ENCODE measurements at places on chromosomes 3 and 15.

DNA sequence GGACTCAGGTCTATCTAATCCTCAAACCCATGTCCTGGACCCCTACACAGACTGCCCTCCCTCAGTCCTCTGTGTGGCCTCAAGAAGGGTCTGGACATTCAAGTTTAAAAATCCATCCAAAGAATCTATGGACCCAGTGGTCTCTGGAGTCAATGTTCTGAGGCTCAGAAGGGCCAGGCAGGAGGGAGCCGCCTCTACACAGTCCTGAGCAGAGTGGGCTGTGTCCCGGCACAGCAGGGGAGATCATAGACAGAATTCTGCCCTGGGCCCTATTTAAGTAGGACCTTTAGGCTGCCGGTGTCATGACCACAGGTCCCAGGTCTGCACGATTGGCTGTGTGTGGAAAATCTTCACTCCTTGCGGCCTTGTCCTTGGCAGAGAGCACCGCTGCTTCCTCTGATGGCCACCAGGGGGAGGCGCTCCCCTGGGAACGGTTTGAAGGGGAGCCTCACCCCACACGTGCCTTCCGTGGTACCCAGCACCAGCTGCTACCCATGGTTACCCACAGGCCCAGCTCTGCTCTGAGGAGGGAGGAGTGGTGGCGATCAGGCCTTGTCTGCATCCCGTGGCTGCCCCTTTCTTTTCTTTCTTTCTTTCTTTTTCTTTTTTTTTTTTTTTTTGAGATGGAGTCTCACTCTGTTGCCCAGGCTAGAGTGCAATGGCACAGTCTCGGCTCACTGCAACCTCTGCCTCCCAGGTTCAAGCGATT lies 37.9 kb downstream of the CHRD start:
- DNase-seq = peak; percentile 22

DNA sequence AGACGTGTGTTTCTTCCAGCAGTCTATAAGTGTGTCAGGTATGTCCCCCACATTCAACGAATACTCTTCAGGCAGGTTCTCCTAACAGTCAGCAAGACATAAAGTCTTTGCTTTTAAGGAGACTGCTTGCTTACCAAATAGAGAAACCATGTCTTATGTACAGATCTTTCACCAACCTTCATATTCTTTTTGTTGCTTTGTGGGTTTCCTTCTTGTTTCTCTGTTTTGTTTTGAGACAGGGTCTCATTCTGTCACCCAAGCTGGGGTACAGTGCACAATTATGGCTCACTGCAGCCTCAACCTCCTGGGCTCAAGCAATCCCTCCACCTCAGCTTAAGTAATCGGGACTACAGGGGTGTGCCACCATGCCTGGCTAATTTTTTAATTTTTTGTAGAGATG lies 14.3 kb downstream of the DYNC1LI1 start:
- no peak for DNase-seq

- no peak for DNase-seq
Observed at GRCh38 chr15:39593071-39593655, 12.3 kb downstream of the THBS1 start.

DNA sequence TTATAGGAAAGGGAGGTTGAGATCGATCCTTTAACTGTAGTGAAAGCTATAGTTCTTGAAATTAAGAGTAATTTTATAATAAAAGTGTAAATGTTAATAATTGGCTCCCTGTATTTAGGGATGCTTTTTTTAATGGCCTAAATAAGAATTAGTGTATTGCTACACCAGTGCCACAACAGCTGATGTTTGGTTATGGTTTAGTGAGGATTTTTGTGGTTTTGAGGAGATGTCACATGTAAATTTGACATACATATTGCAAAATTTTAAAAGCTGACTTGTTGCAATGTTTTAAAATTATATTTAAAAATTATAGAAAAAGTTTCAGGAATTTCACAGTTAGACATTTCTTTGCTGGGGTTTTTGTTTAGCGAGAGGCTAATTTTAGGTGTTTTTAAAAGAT lies 3.9 kb downstream of the TSC22D2 start:
- DNase-seq = no peak

DNA sequence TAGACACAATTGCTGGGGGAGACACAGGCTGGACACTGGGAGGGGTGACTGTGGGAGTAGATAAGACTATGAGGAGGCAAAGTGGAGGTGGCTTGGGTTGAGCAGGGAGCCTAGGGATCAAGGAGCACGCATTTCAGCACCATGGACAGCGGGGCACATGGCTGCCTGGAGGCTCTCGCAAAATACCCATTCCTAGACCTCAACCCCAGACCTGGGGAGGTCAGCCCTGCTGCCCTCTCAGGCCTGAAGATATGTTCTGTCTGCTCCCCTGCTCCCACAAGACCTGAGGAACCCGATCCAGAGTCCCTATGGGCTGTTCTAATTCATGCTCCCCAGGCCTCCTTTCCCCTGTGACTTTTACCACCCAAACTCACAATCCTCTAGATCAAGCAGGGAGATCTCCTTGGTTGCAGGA lies 16.0 kb upstream of the CPEB1 start:
- peak; percentile 17 for DNase-seq

DNA sequence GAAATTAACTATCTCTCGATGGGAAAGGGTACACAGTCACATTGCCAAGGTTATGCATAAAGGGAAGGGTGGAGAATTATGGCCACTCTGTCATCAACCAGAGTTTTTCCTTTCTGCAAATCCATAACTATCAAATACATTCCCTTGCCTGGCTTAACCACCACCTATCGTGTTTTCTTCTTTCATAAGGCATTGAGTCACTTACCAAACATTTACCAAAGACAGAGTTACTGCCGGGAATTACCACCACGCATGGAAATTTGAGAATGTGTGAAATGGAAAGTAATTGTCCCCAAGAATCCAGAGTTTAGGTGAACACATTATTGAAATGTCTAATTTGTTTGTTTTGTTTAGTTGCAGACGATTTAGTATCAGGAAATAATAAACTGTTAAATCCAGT lies 134.3 kb upstream of the LRRN1 start:
- DNase-seq = no peak

- DNase-seq = no peak
Observed at GRCh38 chr3:59418836-59419235, 369.0 kb upstream of the CFAP20DC start.

DNA sequence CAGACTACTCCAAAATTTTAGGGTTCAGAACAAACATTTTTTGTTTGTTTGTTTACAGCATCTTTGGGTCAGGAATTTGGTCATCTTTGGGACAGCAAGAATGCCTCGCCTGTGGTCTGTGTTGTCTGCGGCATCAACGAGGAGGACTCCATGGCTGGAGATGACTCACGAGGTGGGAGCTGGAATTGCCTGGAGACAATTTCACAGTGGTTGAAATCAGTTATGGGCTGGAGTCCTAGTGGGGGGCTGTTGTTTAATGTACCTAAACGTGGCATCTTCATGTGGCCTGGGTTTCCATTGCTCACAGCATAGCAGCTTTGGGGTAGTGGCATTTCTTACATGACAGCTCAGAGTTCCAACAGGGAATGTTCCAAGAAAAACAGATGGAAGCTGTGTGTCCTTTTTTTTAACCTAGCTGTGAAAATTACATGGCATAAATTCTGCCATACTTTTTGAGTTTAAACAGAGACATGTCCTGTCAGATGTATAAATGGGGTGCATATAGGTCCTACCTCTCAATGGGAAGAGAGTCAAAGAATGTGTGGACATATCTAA lies 507.3 kb upstream of the CBLB start:
- no peak for DNase-seq

DNA sequence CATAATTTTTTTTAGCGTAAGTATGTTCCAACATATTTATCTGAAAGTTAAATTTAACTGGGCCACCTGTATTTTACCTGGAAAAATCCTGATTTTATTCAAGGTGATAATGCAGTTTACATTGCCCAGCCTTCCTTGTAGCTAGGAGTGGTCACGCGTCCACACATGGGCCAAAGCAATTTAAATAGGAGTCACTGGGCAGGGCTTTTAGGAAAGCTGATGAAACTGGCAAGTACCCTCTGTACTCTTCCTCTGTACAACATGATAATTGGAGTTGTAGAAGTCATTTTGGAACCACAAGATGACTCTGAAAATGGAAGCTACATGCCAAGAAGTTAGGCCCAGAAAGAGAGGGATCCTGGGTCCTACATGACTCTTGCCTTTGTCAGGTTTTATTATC lies 9.5 kb downstream of the BTD start:
- DNase-seq = no peak

Measured in HS-27A (cell line).